CMK (cell line): ENCODE measurements at places on chromosomes 5 and 9.

- no peak for DNase-seq
These were observed 296.1 kb upstream of the DMAC1 start for GRCh38 chr9:8095672-8096086.

DNA sequence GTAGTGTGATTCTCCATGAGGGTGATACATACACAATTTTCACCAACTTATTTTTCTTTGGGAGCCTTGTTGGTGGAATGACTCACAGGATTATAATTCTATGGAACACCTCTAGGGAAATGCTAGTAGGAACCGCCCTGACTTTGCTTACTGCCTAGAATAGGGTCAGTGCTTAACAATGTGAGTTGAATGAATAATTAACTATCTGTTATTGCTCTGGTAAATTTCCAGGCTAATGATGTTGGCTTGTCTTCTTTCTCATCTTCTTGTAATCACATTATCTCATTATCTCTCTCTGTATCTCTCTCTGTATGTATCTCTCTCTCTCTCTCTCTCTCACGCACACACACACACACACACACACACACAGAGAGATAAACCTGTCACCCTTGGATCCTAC, 291.1 kb downstream of the TRIM32 start:
- DNase-seq: no peak

GRCh38 chr5:142479150-142479549, 154.3 kb upstream of the SPRY4 start:
- DNase-seq: no peak

GRCh38 chr9:137354153-137354844, 52.2 kb upstream of the NRARP start:
- DNase-seq: no peak

DNA sequence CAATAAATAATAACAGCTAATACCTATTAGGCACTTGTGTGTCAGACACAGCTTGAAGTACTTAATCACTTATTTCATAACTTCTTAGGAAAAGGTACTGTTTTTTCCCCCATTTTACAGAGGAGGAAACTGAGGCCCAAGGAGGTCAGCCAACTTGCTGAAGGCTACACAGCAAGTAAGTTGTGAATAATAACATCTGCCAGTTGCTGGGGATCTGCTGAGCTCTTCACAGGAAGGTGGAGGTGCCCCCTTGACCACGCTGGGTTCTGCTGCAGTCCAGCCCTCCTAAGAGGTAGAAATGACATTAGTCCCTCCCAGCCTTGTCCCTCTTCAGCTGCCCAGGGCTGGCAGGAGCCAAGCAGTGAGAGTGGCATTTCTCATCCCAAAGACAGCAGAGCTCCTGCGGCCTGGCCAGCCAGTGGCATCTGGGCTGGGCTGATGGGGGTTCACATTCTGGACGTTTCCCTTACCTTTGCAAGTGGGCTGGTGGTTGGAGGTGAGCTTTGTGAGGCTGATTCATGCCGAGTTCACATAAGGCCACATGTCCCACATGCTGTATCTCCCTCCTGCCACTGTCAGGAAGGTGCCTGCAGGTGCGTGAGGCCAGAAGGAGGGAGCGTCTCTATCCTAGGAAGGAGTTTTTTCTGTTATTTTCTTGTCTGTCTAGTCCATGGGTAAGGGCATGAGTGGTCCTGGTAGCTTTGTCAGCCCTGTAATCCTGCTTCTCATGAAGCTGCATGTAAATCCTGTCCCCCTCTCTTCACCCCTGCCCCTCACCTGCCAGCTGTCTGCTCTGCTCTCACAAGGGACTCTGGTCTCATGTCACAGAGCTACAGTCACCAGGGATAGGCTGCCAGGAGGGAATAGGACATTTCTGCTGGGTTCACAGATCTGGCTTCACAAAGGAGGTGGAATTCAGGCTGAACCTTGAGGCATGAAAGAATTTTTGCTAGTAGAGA, 171.7 kb downstream of the MACROH2A1 start:
- DNase-seq: no peak

- DNase-seq: no peak
These were observed 45.9 kb downstream of the PDCD1LG2 start for GRCh38 chr9:5556101-5556705.

GRCh38 chr5:157963761-157964160, 104.8 kb upstream of the CLINT1 start:
- no peak for DNase-seq

- DNase-seq: no peak
These were observed 58.3 kb upstream of the ADAMTS2 start for GRCh38 chr5:179403426-179404147.

DNA sequence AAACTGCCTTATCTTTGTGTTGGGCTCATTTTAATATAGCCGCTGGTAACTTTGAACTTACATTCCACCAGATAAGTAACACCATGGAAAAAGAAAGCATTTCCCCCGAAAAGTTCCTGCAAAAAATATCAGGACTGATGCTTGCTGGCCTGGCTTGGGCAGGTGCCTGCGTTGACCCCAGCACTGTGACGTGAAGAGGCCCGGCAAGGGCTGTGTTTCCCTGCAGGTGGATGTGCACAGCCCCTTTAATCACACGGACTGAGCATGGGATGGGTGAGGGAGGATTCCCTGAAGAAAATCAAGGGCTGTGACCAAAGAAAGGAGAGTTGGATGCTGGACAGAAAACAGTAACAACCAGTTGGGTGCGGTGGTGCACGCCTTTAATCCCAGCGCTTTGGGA, 138.2 kb downstream of the NSG2 start:
- DNase-seq: no peak

DNA sequence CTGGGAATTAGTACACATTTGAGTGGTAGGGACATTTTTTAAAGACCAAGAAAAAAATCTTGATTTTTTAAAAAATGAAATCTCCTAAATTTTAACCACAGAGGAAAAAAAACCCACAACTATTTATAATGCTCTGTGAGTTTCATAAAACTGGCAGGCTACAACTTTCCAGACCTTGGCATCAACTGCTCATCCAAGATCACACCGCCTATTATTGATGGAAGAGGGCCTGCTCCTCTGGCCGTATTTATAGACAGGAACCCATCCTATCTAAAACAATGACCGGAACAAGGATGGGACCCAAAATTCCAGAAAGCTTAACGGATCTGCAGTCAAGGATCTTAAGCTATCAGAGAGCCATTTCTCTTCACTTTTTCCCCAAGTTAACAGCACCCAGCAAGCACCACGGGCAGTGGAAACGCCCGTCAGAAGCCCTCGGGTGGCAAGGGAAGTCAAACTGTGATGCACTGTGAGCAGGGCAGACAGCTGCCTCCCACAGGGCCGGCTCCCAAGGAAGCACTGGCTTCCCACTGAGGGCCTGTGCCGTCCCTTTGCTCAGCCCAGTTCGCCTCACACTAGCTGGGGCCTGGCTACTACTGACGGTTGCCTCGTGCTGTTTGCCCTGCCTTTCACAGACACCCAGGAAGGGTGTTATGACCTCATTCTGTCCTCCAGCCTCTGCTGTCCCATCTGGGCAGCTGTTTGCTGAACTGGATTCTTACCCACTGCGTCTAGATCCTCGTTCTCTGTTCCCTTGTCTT, 62.8 kb downstream of the CDC14B start:
- DNase-seq: no peak
